Activated CD4-positive, alpha-beta T cell treated with anti-CD3 and anti-CD28 coated beads, Interleukin-2, amount 50 U/mL, for 24 hours (primary cell): ENCODE measurements at places on chromosomes 6 and 20.

DNA sequence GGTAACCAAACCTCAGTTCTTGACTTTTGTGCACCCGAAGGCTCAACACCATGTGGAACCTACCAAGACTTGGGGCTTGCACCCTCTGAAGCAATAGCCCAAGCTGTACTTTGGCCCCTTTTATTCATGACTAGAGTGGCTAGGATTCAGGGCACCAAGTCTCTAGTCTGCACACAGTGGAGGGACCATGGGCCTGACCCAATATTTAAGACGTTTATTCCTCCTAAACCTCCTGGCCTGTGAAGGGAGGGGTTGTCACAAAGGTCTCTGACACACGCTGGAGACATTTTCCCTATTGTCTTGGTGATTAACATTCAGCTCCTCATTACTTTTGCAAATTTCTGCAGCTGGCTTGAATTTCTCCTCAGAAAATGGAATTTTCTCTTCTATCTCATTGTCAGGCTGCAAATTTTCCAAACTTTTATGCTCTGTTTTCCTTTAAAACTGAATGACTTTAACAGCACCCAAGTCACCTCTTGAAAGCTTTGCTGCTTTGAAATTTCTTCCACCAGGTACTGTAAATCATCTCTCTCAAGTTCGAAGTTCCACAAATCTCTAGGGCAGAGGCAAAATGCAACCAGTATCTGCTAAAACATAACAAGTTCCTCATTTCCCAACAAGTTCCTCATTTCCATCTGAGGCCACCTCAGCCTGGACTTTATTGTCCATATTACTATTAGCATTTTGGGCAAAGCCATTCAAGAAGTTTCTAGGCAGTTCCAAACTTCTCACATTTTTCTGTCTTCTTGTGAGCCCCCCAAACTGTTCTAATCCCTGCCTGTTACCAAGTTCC, 481.4 kb upstream of the BTBD3 start:
- DNase-seq, result no peak

GRCh38 chr20:15288106-15288505, 950.7 kb upstream of the FLRT3 start:
- DNase-seq, result no peak

DNA sequence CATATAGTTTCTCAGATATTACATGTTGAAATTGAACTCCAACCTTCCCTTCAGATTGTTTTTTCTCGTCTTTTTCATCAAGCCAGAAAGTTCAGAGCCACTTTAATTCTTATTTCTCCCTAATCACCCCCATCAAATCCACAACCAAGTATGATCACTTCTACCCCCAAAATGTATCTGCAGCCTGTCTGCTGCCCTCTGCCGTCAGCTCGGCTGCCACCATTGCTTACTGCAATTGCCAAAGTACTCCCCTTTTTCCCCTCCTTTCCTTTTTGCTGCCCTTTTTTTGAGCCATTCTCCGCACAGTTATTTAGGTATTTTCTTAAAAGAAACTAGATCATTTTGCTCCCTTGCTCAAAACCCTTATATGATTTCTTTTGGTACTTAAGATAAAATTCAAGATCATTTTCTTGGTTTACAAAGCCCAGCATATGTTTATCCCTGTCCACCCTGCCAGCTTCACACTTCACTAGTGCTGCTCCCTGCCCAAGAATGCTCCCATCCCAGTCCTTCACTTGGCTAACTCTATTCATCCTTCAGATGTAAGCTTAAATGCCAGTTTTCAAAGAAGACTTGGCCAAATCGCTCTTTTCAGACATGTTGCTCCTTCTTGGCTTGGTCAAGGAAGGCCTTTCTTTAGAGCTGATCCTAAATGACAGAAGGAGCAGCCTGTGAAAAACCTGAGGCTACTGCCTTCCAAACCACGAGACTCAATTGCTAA, 63.7 kb downstream of the SH3BGRL2 start:
- no peak for DNase-seq

DNA sequence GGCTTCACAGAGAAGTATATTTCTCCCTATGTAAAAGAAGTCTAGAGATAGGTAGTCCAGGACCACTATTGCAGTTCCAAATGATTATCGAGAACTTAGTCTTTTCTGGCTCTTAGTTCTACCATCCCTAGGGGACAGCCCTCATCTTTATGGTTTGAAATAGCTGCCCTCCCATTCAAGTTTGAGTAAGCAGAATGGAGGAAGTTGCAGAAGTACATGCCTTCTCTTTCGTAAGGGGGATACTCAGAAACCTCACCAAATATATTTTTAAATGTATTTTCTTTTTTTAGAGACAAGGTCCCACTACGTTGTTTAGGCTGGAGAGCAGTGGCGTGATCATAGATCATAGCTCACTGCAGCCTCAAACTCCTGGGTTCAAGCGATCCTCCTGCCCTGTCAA, 236.8 kb upstream of the RREB1 start:
- no peak for DNase-seq

- no peak for DNase-seq
These were observed 14.8 kb upstream of the FAM83C start for GRCh38 chr20:35306931-35307517.

GRCh38 chr6:81793821-81794475, 41.5 kb upstream of the TENT5A start:
- DNase-seq, result no peak

- no peak for DNase-seq
These were observed 52.5 kb downstream of the RPS12 start for GRCh38 chr6:132866762-132867449.

DNA sequence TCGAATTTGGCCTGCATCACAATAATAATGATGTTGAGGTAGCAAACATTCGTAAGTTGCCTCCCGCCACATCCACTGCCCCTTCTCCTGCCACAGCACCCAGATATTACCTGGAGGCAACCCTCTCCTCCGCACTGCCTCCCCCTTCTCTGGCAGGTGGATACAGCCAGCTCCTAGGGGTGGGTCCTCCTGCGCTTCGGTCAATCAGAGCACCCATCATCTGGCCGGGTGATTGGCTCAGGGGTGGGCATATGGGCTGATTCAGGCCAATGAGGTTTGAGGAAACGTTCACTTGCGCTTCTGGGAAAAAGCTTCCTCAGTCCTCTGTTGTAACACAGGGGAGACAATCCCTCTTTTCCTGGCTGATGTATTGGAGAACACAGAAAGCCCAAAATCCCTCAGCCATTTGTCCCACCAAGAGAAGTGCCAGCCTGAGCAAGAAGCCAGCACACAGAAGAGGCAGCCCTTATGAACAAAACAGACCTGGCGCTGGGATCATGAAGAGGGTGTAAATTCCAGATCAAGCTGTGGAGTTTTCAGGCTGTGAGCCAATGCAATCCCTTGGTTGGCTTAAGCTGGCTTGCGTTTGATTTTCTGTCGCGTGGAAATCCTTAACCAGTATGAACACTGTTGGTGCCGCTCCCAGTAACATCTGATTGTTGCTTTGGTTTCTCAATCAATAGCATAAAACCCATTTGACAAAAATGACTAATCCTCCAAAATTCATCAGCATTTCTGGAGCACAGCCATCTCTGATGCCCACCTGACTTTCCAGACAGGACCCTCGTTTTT, 82.2 kb downstream of the PRDM1 start:
- DNase-seq, result no peak

- DNase-seq, result peak; percentile 38
These were observed 51.0 kb upstream of the TCF21 start for GRCh38 chr6:133837801-133838349.

DNA sequence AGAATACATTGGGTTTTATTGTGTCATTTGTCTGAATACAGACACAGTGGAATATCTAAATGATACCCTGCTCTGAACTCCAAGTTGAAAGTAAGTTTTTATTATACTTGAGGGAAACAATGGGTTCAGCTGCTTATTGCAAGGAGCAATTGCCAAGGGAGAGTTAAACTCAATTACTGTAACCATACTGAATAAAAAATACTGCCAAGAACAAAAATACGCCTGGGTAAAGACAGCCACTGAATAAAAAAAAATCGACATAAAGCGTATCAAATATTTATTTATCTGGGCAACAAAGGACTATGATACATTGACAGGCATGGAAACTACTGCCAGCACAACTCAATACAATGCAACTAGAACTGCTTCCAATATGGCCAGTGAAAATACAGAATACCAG, 18.1 kb downstream of the TFAP2A start:
- DNase-seq, result no peak

- DNase-seq, result no peak
These were observed 171.7 kb upstream of the PDE10A start for GRCh38 chr6:165834613-165835259.

GRCh38 chr20:11454966-11455799, 462.5 kb upstream of the BTBD3 start:
- DNase-seq, result no peak

DNA sequence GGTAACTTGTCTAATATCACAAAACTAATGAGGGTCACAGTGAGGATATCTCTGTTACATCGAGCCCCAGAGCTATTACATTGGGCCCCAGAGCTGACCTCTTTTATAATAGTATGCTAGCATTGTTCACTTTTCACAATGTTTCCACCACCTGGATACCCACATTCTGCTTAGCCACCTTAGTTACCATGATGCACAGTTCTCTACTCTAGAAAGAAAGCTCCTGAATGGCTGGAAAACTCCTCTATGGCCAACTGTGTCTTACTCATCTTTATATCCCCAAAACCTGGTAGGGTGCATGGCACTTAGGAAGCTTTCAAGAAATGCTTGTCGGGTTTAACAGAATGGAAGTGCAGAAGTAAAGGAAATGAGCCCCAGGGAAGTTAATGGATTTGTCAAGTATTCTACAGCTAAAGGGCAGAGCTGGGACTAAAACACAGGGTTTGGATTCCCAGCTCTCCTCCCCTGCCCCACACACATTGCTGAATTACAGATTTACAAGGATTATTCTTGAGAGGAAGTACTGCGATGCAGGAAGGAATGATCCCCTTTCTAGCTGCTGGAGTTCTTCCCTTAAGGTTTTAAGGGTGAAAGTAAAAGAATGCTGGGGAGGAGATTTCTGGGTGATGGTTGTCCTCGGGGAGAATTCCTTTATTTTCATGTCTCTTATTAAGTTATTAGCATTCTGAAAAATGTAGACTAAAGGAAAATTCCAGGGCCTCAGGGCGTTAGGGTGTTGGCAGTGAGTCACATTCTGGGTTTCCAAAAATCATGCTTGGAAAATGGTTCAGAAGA, 16.1 kb upstream of the HINT3 start:
- DNase-seq, result no peak

DNA sequence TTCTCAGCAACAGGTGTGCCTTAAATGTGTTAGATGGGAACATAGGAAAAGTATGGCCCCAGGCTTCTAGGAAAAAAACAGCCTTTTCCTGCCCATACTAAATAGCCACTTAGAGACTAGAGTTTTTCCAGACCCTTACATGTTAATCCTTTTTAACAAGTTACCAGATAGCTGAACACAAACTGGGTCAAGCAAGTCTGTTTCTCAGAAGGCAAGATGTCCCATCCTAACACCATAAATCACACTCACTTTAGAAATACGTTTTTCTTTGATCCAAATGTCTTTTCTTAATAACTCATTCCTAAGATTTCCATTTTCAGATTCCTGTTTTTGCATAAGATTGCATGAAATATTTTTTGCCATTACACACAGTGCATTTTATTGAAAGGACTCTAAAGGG, 241.3 kb downstream of the KCNQ5 start:
- DNase-seq, result no peak

DNA sequence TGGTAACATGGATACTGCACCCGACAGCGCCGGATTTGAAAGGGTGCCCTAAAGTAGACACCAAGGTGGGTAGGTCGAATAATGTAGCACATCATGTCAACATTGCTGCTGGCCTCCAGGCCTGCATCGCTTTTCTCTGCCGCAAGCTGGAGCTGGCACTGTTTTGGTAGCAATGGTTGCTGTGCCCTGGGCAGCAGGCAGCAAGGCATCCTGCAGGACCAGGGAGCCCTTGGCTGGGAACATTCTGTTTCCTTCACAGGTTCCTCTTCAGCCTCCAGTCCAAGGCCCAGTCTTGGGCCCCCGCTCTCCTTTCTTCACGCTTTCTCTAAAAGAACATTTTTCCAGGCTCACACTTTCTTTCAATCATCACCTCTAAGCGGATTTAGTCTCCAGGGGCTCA, 365.8 kb upstream of the JARID2 start:
- DNase-seq, result no peak

- no peak for DNase-seq
These were observed 832.3 kb upstream of the ADGRB3 start for GRCh38 chr6:67802771-67803170.

- DNase-seq, result no peak
These were observed 18.6 kb downstream of the PDYN start for GRCh38 chr20:1975291-1975690.

DNA sequence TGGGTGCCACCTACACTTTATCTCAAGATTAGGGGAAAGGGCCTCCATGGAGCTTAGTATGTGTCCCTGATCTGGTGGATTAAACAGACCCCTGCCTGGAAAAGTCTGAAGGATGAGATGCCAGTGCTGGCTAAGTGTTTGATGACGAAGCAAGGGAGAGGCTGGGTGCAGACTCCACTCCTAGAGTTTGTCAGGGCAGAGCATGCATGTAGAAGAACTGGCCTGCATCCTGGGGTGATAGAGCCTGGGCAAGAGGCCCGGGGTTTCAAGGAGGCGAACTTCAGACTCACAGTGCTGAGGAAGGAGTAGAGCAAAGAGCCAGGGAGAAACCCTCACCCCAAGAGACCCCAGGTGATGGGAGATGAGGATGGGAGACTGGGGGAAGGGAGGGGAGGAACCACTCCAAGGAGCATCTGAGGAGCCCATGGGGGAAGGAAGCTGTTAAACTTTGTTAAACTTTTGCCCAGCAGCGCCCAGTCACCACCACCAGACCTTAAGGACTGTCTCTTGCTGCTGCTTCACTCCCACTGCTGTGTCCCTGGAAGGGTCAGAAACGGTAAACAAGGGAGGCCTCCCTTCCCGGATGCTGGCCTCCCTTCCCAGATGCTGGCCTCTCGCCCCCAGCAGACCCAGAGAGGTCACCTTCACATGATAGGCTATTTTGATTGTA, 61.6 kb downstream of the RPRD1B start:
- DNase-seq, result no peak

DNA sequence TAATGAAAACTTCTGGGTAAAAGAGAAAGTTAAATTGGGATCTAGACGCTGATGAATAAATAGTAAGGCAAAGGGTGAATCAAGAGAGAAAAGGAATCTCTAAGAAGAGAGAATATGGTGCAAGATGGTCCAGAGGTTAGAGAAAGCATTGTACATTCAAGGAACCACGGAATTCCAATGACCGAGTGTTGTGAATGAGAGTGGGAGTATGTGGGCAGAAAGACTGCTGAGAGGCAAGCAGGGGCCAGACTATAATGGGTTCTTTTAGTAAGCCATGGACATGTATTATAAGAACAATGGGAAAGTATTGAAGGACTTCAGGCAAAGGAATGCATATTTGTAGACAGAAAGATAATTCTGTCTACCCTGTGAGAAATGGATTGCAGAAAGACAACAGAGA, 45.2 kb downstream of the SPTLC3 start:
- no peak for DNase-seq

- DNase-seq, result peak; percentile 32
These were observed 6.7 kb downstream of the PSMA7 start for GRCh38 chr20:62136283-62137091.

GRCh38 chr6:14743144-14743473, 502.8 kb upstream of the JARID2 start:
- DNase-seq, result no peak

DNA sequence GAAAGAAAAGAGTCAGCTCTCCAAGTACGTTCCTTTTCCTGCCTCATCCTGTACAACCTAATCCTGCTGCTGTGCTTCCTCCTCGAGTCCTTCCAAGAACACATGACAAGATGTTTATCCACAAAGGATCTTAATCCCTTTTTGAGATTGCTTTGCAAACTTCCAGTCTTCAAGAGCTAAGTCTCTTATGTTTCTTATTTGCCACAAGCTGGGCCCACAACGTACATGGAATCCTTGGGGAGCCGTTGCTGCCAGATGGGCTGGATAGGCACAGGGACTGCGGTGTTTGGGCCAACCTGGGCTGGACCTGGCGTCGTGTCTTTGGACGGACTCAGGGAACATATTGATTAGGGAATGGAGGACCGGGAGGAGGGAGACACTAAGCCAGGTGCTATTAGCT, 79.7 kb upstream of the AFDN start:
- DNase-seq, result no peak
